ENCODE measurements at places on chromosomes 4 and X.

DNA sequence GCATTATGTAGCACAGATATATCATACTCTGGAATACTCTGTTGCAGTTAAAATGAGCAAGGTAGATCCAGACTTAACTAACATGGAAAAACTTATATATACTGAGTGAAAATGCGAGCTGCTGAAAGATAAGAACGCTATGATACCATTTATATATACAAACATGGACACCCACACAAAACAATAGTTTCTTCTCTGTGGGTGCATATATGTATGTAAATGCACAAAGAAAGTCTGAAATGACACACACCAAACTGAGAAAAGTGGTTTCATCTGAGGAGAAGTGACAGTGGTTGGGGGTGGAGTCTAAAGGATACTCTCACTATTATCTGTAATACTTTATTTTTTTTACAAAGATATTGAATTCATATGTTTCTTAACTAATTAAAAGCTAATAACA is 12.2 kb upstream of the FGF2 start:
- no peak for DNase-seq

DNA sequence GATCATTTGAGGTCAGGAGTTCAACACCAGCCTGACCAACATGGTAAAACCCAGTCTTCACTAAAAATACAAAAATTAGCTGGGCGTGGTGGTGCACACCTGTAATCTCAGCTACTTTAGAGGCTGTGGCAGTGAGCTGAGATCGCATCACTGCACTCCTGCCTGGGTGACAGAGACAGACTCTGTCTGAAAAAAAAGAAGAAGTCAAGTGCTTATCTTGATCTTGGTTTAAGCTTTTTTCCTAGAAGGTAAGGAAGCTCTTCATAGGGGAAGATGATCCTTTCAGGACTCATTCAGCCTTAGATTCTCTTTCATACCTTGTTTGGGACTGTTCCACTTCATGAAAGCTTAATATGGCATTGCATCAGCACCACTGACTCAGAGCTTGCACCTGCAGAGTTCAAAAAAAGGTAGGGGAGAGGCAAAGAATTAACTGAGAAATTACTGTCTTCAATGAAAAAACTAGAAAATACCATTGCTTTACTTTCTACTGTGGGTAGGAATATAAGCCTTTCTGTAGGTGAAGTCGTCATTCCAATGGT is 70.8 kb upstream of the EPGN start:
- DNase-seq, result no peak

- DNase-seq, result no peak
Measured at GRCh38 chrX:139008185-139008584, 296.7 kb upstream of the FGF13 start.

DNA sequence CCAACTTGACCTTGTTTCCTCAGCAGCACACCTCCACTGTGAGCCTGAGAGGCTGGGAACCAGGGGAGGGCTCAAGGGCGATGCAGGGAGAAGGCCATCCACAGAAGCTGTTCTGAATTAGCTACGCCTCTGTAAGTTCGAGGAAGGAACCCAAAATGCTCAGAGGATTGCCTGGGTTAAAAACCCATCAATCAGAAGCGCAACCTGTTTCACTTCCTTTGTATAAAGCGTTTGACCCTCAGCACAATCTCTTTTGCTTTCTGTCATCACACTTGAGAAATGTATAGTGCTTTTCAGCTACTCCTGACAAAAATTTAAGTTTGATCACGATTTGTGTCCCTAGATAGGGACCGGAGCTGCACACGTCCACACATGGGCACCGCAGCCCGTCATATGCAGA is 48.0 kb upstream of the MAP3K15 start:
- DNase-seq, result no peak

DNA sequence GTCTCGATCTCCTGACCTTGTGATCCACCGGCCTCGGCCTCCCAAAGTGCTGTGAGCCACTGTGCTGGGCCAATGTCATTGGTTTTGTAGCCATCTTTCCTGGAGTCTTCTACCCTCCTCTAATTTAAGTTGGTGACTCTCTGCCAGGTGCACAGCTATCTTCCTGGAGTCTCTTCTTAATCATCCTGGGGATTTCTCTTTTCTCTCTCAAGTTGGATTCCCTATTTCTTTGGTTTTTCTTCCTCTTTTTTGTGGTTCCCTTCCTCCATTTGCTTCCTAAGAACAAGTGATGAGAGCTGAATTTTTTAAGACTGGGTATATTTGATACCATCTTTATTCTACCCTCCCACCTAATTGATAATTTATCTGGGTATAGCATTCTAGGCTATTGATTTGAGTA is 113.8 kb downstream of the SYNPO2 start:
- no peak for DNase-seq

- DNase-seq, result no peak
Measured at GRCh38 chrX:40130207-40130606, 32.4 kb upstream of the BCOR start.

- no peak for DNase-seq
Measured at GRCh38 chr4:84938316-84938715, 28.2 kb downstream of the WDFY3 start.

DNA sequence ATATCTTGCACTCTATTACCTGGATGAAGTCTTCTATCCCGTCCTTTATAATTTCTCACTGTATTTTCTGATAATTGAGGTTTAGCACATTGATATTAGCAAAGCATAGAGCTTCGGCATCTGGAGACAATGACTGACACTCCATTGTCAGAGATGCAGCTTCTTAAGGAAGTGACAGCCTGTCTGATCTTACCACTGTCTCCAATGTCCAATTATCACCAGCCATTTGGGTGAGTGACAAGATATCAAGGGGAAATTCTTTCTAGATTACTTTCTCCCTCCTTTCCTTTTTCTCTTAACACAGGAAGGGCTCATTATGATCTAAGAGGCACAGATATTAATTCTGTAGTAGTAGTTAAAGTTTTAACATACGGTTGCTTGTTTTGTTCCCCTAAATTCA is 86.4 kb downstream of the LDB2 start:
- DNase-seq, result no peak

DNA sequence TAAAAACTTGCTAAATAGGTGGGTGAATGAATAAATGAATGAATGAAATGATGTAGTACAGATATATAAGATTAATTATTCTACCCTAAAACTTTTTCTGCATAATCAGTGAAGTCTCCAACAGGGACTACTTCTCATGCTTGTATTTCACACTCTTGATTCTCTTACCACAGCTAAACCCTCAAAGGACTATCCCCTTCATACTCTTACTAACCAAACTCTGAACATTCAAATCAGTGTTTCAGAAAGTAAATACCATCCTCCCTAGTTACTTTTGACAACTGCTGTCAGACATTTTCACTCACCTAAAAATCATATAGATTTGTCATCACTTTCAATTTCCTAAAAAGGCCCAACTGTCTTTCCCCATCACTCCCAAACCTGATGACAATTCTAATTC is 234.3 kb upstream of the HHIP start:
- no peak for DNase-seq

DNA sequence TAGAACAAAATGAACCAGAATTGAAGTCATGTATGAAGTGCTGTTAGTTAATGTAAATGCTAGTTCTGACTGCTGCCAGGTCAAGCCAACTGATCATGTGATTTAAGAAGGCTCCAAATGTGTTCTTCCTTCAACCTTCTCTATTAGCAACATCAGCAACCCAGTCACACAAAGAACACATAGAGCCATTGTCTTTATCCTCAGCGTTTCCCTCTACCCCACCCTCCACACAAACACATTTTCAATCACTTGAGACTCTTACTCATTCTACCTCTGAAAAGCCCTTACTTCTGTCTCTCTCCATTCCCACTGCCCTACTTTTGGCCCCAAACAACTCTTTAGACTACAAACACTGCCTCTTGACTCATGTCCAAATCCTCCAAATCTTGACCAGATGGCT is 89.7 kb upstream of the KDR start:
- DNase-seq, result no peak

DNA sequence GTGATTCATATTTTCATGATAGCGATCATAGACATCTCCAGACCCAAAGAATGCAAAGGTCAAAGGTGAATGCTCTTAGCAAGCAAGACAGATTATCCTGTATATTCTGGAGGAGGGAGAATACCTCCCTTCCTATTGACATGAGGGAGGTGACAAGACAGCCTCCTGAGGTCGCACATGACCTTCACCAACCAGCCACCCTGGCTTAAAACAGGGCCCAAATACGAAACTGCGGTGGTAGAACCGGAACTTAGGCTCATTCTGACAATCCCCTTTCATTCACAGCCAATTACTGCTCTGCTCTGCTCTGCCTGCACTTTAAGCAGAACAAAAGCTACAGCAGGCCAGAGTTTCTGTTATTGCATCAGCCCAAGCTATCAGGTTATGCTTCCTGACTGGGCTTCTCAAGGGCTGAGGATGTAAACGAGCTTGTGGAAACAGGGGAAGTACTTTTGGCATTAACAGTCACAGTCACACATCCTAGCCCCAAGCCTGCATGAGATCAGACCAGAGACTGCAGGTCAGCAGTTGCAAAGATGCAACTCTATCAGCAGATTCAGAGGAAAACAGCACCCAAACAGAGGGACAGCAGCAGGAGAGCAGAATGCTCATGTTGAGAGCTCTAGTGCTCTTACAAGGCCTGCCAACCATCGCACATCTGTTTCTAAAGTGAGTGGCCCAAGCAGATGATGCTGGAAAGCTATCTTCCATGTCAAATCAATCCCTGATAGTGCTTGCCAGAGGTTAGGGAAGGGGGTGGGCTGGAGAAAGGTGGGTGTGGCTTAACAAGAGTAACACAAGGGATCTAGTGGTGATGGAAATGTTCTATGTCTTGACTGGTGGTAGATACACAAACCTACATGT is 51.3 kb upstream of the MAP3K15 start:
- no peak for DNase-seq

GRCh38 chr4:10832806-10833628 is 148.4 kb upstream of the CLNK start:
- DNase-seq, result no peak

GRCh38 chr4:177033632-177034031 is 240.9 kb upstream of the VEGFC start:
- DNase-seq, result no peak

DNA sequence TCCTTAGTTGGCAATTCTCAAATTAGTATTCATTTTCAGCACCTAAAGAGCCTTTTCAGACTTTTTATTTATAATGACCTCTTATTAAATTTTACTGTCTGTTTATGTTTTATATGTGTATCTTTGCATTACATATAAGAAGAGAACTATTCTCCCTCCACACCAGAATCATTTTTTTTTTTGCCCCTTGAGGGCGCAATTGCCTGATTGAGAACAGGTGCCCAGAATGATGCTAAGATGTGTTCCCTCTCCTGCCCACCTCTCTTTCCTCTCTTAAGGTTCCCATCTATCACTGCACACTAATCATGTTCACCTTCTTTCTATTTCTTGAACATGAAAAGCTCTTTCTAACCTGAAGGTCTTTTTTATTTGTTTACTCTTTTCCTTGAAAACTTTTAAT is 44.2 kb upstream of the ADAM29 start:
- DNase-seq, result no peak

DNA sequence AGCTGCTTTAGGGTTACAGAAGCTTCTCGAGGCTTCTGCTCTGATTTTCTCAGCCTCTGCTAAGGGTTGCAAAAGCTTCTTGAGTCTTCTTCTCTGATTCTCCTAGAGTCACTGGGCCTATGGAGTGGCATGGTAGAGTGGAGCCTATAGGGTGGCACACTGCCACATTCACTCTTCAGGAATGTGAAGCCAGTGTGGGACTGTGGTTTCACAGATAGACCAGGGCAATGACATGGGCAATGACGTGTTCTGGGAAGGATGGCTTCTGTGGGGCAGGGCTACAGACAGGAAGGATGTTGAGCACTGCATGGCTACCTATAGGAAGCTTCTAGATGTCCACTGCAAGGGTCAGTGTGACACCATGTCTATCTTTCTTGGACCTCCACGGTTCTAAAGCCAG is 11.0 kb upstream of the MAMLD1 start:
- no peak for DNase-seq

- DNase-seq, result no peak
Measured at GRCh38 chr4:155941085-155941790, 12.4 kb downstream of the CTSO start.

DNA sequence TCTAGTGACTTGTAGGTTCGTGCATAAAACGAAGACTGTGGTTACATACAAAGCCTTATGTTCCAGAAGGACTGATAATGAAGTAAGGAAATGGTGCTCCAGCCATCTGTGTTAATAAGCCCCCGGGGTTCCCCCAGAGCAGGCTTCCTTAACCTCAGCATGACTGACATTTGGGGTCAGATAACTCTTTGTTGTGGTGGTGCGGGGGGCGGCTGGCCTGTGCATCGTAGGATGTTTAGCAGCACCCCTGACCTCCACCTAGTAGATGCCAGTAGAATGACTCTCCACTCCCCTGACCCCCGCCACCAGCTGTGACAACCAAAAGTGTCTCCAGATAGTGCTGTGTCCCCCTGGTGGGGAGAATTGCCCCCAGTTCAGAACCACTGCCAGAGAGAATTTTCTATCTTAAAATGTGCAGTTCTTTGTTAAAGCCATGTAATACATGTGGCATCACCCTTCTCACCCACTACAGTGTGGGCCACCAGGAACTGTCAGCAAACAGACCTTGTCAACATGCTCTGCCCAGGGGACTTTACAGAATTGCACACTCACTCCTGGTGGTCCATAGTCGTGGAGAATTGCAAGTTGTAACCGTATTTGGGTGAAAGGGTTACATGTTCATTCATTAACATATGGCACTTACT is 7.5 kb downstream of the SH3KBP1 start:
- DNase-seq, result no peak

- DNase-seq, result no peak
Measured at GRCh38 chr4:91035276-91035675, 908.1 kb downstream of the CCSER1 start.

GRCh38 chrX:149715468-149715867 is 3.6 kb downstream of the MAGEA11 start:
- DNase-seq, result no peak

DNA sequence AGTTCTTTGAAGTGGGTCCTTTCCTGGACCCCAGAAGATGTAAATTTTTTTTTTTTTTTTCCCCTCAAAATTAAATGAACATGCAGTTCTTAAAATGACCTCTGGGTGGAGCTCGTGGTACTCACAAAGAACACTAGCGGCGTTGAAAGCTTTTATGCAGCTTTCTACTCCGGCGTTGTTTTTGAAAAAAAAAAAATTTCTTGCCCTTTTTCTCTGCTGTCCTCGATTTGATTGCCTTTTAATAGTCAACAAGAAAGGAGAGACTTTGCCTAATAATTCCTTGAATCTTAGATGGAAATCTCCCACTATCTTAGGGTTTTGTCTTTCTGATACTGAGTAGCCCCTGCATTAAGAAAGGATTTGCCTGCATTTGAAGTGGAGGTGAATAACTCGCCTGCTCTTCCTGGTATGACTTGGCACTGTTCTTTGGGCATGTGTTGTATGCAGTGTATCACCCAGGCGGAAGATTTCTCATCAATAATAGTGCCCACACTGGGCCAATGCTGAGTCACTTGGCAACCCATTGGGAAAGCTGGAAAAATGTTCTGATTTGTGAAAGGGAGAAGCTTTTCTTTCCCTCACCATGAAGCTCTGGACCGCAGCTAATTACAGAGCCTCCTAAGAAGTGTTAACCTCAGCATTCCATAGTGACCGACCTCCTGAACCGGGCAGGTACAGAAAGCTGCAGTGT is 104.0 kb downstream of the PHEX start:
- DNase-seq, result no peak

GRCh38 chr4:59925290-59925689 is 1274.8 kb upstream of the ADGRL3 start:
- DNase-seq, result no peak

Measured in activated CD8-positive, alpha-beta memory T cell treated with anti-CD3 and anti-CD28 coated beads for 1 hour (primary cell).